ENCODE measurements at places on chromosomes 1 and 21. TPM values are rescaled to one million over a fixed set of nuclear protein-coding genes. Genes with fewer than 3 reads are reported as not detected.

Gene SMAP2
- 13.7 TPM for total RNA-seq

Gene BEST4
- total RNA-seq, result not detected

- DNase-seq, result no peak
These were observed 57.3 kb upstream of the BCAR3 start for GRCh38 chr1:93738926-93739325.

GRCh38 chr21:42261829-42262200, 42.9 kb downstream of the ABCG1 start:
- DNase-seq, result no peak

DNA sequence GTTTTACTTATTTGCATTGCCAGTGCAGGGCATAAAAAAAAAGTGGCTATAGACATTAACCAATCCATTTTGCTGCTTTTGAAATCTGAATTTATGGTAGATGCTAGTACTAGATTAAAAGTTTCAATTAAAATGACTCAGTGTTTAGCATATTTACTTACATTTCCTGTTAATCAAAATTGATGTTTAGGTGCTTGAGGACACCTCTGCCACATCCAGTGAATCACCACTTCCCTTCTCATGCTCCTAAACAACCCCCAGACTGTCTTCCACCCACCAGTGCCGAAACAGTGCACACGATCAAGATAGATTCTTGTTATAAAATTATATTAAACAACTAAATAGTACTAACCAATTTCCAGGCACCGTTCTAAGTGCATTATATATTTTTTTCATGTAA, 32.7 kb downstream of the HSD17B7 start:
- no peak for DNase-seq

Gene DAB1
- total RNA-seq, result 0.08 TPM

DNA sequence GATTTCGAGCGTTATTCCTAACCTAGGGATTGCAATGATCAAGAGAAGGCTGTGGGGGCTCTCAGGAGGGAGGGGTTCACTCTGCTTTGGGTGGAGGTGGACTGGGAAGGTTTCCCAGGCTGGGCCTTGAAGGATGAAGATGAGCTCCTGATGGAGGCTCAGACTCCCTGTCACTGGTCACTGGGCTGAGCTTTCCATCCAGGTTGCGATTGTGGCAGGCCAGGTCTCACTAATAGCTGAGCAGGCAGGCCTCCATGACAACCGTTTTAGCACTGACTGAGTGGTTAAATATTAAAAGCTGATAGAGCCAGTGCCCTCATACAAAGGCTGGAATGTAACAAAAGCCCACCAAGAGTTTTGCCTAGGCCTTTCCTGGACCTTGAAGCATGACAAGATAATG, 36.2 kb upstream of the EFCAB14 start:
- DNase-seq, result no peak

GRCh38 chr1:208100906-208101305, 143.3 kb downstream of the PLXNA2 start:
- no peak for DNase-seq

All from psoas muscle (tissue), 8 donors.